DMS 273 treated with DMSO at 0.1 percent for 48 hours (cell line): ENCODE measurements at places on chromosomes 12 and 14.

GRCh38 chr12:8991371-8992345, 2.3 kb downstream of the KLRG1 start:
- DNase-seq, result no peak

DNA sequence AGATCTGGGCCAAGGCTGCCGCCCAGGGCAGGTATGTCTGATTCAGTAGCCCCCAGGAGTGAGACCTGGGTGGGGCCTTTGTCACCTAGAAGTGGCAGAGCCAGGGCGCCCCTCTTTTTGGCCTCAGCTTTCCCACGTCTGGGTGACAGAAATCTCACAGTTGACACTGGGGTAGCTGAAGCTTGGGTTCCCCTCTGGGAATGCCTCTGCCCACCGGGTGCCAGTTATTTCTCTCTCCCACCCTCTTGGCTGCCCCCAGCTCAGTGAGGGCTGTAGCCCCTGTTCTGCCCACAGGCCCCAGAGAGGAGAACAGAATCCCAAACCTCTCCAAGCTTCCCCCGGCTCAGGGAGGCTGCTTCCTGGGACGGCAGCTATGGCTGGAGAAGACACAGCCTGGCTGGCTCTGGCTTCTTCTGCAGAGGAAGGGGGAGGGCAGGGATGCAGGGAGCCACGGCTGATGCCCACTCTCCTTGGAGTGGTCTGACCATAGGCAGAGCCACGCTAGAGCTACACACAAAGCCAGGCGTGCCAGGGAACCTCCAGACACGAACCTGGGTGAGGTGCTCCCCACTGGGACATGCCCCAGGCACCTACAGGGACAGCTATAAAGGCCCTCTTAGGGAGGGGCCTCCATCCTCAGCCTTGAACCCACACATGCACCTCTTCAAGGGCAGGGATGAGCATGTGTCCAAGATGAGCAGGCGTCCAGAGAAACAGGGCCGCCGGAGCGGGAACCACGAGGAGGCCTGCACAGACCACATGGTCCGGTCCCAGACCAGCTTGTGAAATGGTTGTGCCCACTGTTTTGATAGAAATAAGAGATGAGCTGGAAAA, 51.7 kb downstream of the BEGAIN start:
- DNase-seq, result no peak

DNA sequence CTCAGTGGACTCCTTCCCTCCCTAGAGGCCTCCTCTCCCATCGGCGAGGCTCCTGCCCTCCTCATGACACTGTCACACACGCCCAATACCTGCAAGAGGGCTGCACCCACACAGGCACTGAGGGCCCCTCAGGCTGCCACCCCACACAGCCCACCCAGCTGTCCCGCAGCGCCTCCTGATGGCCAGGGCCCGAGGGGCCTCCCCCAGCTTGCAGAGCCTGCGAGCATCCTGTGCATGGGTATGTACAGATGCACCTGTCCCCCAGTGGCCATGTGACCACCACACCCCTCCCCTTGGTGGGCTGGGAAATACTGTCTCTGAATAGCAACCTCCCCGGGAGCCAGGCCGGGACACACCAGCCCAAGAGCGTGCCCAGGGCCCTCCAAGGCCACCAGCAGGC, 19.0 kb upstream of the NUDT14 start:
- DNase-seq, result no peak

DNA sequence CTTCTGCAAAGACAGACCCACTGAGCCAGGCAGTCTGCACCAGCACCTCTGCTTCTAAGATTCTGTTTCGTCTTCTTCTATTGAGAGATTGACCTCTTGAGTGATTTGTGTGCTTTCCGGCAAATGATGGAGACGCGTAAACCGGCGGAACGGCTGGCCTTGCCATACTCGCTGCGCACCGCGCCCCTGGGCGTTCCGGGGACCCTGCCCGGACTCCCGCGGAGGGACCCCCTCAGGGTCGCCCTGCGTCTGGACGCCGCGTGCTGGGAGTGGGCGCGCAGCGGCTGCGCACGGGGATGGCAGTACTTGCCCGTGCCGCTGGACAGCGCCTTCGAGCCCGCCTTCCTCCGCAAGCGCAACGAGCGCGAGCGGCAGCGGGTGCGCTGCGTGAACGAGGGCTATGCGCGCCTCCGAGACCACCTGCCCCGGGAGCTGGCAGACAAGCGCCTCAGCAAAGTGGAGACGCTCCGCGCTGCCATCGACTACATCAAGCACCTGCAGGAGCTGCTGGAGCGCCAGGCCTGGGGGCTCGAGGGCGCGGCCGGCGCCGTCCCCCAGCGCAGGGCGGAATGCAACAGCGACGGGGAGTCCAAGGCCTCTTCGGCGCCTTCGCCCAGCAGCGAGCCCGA, 703 bp downstream of the ASCL4 start:
- no peak for DNase-seq
